Activated CD4-positive, alpha-beta memory T cell treated with anti-CD3 and anti-CD28 coated beads for 36 hours (primary cell): ENCODE measurements at places on chromosomes 1 and 21.

- no peak overlapping the region for H3K27ac ChIP-seq
- H3K36me3 ChIP-seq, result no peaks in the 10 kb centered on the region
- peaks cover 14% of the 10 kb centered on the region for H3K27me3 ChIP-seq
- no peaks in the 10 kb centered on the region for H3K4me1 ChIP-seq
- no peak for DNase-seq
- H3K4me3 ChIP-seq, result no peak overlapping the region
These were observed 17.7 kb downstream of the TNR start for GRCh38 chr1:175725684-175726083.

- H3K4me1 ChIP-seq, result peaks cover 51% of the 10 kb centered on the region
- H3K27me3 ChIP-seq, result no peaks in the 10 kb centered on the region
- H3K4me3 ChIP-seq, result no peak overlapping the region
- peaks cover 15% of the 10 kb centered on the region for H3K36me3 ChIP-seq
These were observed 48.6 kb downstream of the MDM4 start for GRCh38 chr1:204564835-204565234.

DNA sequence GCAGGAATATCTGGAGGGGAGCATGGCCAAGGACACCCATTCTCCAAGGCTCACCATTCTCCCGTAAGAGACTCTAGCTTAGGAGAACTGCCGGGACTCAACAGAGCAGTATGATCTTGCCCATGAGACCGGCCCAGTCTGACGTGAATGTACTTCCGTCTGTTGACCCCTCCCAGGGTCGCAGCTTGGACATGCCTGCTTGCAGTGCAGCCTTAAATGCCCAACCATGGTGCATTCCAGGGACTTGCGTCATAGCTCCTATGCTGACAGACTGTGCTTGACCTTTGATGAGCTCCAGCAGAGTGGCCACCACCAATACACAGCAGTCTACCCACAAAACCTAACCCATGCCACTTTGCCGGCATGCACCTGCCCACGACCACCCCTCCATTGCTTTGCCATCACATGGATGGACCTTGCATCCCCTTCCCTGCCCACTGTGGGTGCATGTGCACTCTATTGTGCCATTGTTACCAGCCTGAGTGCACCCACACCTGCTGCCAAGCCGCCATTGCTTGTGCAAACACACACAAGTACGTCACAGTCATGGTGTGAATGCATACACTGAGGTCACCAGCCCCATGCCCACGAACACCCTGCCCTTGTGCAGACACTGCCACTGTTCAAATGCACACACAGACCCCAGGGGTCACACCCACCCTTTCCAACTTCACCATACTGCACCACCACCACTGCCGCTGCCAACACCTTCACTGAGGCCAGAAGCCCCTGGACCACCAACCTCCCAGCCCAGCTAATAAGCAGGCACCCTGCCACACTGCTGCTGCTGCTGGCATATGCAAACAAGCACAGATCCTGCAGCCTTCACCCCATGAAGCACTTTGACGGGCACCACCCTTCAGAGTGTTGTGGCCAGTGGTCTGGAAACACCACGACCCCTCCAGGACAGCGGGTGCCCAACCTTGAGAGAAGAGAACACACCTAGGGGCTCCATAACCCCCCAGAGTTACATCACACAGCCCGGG, 1141.3 kb downstream of the BRINP3 start:
- no peak overlapping the region for H3K4me3 ChIP-seq
- H3K27ac ChIP-seq, result no peak overlapping the region
- H3K36me3 ChIP-seq, result no peaks in the 10 kb centered on the region

GRCh38 chr1:9848022-9848421, 24.3 kb upstream of the CLSTN1 start:
- H3K4me1 ChIP-seq, result no peaks in the 10 kb centered on the region
- no peaks in the 10 kb centered on the region for H3K27me3 ChIP-seq
- no peak overlapping the region for H3K27ac ChIP-seq
- no peak overlapping the region for H3K4me3 ChIP-seq
- H3K36me3 ChIP-seq, result no peaks in the 10 kb centered on the region

DNA sequence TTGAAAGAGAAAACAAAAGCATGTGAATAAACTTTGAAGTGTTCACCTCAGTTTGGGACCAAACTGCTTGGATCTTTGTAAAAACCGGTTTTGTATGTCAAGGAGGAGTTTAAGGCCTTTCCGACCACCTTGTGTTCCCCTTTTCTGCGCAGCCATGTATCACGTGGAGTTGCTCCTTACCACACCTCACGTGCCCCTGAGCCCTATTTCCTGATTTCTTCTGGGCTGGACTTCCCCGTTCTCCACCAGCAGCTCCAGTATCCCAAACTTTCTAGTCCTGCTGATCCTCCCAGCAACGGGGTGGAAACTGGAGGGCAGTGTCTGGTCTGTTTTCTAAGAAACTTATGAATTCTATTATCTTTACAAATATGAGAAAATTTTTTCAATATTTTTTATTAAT, 1.6 kb upstream of the SH3D21 start:
- H3K27me3 ChIP-seq, result no peaks in the 10 kb centered on the region
- H3K4me1 ChIP-seq, result peaks cover 65% of the 10 kb centered on the region
- DNase-seq, result no peak
- no peak overlapping the region for H3K4me3 ChIP-seq
